Stimulated activated CD8-positive, alpha-beta memory T cell treated with anti-CD3 and anti-CD28 coated beads, Interleukin-4, amount 100 ng/mL, for 48 hours (primary cell): ENCODE measurements at places on chromosomes 12 and 14.

- DNase-seq, result no peak
These were observed 305.3 kb upstream of the OR4E1 start for GRCh38 chr14:21978999-21979314.

DNA sequence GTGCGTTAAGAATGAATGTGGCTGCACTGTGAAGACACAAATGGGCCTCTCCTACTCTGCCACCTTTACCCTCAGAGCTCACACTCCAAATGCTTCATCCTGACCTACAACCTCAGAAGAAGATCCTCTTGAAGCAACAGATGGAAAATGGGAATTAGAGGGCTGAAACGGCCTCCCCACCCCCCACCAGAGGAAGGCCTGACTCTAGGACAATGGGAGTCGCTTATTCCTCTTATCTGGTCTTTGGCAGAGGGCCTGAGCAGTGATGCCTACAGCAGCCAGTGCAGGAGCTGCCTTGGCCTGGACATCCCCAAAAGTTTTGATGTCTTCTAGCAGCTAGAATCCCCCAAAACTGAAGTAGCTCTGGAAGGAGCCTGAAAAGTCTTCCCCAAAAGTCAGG is 29.2 kb downstream of the BTBD7 start:
- no peak for DNase-seq

GRCh38 chr12:30533558-30534265 is 162.0 kb downstream of the IPO8 start:
- no peak for DNase-seq

DNA sequence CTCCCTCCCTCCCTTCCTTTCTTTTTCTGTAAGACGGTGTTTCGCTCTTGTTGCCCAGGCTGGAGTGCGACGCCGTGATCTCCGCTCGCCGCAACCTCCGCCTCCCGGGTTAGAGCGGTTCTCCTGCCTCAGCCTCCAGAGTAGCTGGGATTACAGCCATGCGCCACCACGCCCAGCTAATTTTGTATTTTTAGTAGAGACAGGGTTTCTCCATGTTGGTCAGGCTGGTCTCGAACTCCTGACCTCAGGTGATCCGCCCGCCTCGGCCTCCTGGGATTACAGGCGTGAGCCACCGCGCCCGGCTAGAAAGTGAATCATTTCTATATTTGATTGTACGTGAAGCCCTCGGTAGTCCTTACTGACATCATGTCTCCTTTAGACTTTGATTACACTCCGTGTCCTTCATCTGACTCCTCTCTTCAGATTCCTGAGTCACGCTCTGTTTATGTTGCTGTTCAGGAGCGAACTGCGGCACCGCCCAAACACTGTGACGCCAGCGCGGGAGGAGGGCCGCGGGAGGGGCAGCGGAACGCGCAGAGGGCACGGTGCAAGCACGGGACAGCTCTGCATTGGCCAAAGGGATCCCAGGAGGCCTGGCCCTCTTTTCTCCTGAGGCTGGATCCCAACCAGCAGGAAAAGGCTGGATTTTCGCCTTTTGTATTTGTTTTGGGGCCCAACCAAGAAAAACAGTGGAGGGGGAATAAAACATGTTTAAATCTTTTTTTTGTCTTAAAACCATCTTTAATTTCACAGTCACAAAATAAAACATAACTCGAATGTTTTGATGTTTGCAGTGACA is 538 bp upstream of the GABARAPL1 start:
- DNase-seq, result peak; percentile 93

DNA sequence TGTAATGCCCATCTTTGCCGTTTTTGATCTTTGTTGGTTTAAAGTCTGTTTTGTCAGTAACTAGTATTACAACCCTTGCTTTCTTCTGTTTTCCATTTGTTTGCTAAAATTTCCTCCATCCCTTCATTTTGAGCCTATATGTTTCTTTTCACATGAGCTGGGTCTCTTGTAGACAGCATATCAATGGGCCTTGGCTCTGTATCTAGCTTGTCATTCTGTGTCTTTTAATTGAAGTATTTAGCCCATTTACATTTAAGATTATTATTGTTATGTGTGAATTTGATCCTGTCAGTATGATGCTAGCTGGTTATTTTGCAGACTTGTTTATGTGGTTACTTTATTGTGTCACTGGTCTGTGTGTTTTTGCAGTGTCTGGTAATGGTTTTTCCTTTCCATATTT is 913.2 kb downstream of the TRHDE start:
- no peak for DNase-seq

DNA sequence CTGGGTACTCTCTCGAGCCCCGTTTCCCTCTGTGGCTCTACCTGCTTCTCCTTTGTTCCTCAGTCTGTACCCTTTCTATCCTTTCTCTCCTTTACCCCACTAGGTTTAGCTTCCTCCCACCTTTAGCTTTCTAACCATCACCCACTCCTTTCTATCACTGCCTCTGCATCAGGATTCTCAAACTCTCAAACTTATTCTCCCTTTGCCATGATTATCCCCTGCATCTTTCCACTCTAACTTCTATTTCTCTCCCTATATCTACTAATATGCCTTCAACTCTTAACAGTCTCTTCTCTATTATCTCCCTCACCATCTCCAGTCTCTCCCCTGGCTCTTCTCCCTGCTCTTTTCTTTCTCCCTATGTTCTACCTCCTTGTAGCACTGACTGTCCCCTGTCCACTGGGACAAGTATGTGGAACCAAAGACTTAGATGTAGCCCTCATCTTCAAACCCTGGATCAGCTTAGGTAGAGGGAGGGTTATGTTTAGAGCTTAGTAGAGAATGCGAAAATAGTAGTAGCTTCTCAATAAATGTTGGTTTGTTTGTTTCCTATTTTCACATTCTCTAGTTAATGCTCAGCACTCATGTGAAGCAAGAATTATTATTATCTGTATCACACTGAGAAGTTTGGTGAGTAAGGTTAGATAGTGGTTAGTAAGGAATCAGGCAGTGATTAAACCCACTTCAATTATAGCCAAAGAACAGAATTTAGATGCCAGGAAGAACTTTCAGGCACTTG is 3.4 kb downstream of the GDF11 start:
- DNase-seq, result no peak

- DNase-seq, result no peak
These were observed 5.5 kb downstream of the DUSP6 start for GRCh38 chr12:89346741-89347324.

DNA sequence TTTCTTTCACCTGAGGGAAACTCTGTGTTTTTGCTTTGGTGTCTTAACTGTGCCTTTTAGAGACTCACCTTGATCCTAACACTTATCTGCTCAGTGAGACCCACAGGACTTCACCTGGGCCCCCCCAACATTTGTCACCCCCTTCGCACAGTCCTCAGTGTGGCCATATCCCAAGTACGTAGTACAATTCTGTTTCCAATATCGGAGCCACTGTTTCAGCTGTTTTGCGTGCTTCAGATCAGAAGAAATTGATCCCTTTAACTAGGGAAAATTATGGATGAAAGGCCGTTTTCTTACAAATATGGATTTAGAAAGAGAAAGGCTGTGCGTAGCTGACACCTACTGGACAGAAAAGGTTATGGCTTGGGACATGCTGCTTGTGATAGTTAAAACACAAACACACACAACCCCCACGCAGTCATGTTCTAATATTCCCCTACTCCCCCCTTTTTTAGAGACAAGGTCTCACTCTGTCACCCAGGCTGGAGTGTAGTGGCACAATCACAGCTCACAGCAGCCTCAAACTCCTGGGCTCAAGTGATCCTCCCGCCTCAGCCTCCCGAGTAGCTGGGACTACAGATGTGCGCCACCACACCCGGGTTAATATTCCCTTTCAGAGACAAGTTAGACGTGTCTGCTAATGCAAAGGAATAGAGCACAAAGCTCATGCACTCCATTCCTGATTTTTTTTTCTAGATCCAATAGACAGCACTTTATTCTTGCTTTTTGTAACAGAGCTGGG is 3.6 kb upstream of the SLC7A8 start:
- no peak for DNase-seq

GRCh38 chr12:97835541-97835940 is 372.9 kb downstream of the RMST start:
- no peak for DNase-seq

GRCh38 chr12:3293446-3294161 is 197.4 kb upstream of the PRMT8 start:
- no peak for DNase-seq

DNA sequence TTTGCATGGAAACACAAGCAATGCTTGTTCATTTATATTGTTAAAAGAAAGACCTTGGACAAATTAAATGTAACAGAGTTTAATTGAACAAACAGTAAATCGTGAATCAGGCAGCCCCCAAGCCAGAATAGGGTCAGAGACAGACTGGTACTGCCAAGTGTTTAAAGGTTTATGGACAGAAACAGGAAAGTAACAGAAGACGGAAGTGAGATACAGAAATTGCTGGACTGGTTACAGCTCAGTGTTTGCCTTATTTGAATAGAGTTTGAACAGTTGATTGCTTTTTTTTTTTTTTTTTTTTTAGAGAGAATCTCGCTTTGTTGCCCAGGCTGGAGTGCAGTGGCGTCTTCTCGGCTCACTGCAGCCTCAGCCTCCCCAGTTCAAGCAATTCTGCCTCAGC is 50.3 kb downstream of the DAO start:
- DNase-seq, result no peak

DNA sequence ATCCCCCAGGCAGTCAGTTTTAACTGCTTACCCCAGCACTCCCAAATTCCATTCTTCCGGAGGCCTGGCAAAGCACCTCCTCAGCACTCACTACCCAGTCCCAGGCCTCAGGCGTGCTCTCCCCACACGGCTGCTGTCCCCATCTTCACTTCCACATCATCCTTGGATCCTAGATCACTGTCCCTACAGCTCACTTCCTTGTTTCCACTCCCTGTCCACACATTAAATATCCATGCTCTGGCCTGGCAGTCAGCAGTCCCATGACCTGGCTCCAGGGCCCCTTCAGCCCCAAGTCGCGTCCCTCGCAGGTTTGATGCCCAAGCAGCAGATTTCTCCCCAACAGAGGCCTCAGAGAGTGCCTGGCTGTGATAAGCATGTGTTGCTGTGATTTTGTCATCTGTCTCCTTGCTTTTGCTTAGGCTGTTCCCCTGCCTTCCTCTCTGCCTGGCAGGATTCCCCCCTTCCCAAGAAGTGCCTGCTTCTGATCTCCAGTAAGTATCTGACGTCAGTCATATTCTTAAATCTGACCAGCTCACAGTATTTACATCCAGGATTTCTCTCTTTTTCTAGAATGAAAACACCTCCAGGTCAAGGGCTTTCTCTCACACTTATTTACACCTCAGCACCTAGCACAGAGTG is 241.7 kb downstream of the ZFP36L1 start:
- no peak for DNase-seq
